G401 (cell line): ENCODE measurements at places on chromosomes 12 and 14. TPM values are rescaled to one million over a fixed set of nuclear protein-coding genes. Genes with fewer than 3 reads are reported as not detected.

- DNase-seq = no peak
These were observed 161.9 kb upstream of the RASSF8 start for GRCh38 chr12:25796523-25797000.

The XPOT gene
- 50.5 and 69.4 TPM in 2 replicates for total RNA-seq

DNA sequence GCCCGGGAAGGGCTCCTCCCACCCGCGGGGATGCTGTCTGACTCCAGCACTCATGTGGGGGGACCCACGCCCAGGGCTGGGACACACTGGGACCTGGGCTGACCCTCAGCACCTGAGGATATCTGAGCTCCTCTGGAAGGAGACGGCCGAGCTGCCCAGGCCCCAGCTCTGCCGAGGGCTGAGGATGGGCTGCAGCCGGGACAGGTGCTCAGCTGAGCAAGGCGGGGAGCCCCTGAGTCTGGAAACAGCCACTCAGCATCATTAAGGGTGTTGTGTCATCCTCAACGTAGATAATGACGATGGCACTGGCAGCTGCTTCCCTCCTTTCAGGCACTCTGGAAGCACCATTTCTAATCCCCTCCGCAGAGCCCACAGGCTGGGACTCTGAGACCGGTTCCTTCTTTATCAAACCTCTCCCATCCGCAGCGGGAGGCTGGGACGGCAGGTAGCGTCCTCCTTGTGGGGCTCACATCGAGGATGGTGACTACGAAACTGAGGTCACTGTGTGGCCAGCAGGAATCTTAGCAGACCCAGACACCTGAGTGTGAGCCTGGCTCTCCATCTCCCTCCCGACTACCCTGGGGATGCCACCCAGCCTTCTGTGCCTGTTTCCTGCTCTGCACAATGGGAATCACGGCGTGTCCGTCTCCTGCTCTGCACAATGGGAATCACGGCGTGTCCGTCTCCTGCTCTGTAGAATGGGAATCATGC is 26.7 kb upstream of the SFSWAP start:
- DNase-seq = no peak

DNA sequence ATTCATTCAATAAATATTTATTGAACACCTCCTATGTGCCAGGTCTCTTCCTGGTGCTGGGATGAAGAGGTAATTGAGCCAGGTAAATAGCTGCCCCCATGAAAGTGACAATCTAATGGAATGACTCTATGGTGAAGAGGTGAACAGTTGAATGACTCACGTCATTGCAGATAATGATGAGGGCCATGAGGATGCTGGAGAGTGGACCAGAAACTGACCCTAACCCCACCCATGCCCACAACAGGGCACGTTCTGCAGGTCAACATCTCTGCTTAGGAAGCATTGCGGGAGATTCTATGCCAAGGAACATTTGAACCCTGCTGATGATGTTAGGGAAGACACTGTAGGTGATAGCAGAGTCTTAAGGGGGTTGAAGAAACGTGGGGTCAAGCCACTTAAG is 788.9 kb upstream of the TBX3 start:
- DNase-seq = no peak

DNA sequence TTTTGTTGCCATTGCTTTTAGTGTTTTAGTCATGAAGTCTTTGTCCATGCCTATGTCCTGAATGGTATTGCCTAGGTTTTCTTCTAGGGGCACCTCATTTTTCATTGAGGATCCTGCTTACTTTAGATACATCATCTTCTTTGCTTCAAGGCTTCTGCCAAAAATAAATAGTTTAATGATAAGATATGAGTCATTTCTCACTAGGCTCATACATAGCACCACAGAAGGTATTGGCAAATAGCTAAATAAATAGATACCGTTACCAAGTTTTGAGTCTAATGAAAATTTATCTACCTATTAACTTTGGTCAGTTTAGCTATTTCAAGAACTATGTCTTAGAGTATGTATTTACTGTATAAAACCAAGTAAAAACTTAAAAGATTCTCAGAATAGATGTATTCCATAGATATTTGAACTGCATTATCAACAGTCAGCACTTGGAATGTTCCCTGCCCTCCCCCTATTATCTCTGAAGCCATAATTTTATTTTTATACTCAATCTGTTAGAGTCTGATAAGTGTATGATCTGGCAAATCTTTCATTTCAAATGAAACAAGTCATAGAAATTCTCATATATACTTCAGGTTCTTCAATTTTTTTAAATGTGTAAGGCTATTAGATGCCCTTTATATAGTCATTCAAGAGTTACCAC is 310.2 kb downstream of the CCDC91 start:
- no peak for DNase-seq

GRCh38 chr14:59998564-59998963 is 78.6 kb downstream of the LRRC9 start:
- no peak for DNase-seq

The TMEM121 gene
- total RNA-seq = 23.8 and 39.1 TPM in 2 replicates

GRCh38 chr12:68317047-68317667 is 15.0 kb downstream of the MDM1 start:
- DNase-seq = peak; percentile 49

DNA sequence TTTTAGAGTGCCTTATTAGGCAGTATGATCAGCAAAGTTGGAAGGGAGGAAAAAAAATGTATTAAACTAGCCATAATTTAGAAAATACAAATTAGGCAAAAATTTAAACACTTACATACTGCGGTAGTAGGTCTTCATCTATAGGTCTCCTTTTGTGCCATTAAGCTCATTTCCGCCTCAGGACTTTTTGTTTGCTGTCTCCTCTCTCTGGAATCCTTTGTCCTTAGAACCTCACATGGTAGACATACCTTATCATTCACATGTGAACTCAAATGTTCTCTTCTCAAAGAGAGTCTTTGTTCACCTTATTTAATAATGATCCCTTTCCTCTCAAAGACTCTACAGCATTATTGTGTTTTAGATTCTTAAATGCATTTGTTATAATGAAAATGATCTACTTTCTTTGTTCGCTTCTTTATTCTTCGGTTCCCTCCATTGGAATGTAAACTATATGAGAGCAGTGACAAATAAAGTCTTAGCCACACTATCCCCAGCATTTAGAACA is 14.7 kb downstream of the FANCM start:
- DNase-seq = no peak

The IAPP gene
- total RNA-seq = not detected in 2 replicates

DNA sequence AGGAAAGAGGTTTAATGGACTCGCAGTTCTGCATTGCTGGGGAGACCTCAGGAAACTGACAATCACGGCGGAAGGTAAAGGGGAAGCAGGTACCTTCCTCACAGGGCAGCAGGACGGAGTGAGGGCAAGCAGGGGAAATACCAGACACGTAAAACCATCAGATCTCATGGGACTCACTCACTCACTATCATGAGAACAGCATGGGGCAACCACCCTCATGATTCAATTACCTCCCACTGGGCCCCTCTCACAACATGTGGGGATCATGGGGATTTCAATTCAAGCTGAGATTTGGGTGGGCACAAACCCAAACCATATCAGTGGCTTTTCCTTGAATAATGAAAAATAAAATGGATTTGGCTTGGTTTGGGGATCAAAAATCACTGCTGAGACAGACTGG is 380.5 kb downstream of the VRK1 start:
- DNase-seq = no peak

DNA sequence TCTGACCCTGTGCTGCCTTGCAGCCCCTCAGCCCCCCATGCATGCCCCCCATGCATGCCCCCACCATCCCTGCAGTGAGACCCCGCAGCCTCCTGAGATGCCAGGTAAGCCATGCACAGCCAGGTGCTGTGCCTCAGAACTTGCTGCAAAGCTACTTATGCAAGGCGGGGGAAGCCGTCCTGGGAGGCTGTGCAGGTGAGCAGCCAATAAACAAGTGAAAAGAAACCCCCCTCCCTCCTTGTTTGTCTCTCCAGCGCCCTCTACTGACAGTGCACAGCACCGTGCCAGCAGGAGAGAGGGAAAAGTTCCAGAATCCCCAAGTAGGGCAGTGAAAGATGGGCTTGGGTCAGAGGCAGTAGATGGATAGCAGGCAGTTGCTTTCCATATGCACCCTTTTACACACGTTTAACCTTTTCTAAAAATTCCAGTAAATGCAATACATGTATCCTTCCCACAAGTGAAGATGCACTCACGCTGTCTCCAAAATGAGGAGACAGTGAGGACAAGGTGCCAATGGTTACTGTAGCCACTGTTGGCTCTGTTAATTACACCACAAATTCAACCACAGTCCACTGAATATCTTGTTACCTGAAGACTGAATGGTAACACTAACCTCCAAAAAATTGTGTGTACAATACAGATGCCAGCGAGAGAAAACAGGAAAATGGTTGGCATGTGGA is 18.0 kb downstream of the TNFAIP2 start:
- peak; percentile 34 for DNase-seq

The CABP1 gene
- total RNA-seq = 0.86 TPM in 1 of 2 replicates, not detected in the other

The FOXM1 gene
- total RNA-seq = 18.8 and 36.1 TPM in 2 replicates

GRCh38 chr12:75705749-75706711 is 194.6 kb upstream of the KRR1 start:
- DNase-seq = no peak

The STON2 gene
- 0.10 TPM in 1 of 2 replicates, not detected in the other for total RNA-seq

- peak; percentile 4 for DNase-seq
These were observed 69.3 kb downstream of the SERPINA3 start for GRCh38 chr14:94681300-94682060.

The BTBD7 gene
- 9.4 and 12.7 TPM in 2 replicates for total RNA-seq

DNA sequence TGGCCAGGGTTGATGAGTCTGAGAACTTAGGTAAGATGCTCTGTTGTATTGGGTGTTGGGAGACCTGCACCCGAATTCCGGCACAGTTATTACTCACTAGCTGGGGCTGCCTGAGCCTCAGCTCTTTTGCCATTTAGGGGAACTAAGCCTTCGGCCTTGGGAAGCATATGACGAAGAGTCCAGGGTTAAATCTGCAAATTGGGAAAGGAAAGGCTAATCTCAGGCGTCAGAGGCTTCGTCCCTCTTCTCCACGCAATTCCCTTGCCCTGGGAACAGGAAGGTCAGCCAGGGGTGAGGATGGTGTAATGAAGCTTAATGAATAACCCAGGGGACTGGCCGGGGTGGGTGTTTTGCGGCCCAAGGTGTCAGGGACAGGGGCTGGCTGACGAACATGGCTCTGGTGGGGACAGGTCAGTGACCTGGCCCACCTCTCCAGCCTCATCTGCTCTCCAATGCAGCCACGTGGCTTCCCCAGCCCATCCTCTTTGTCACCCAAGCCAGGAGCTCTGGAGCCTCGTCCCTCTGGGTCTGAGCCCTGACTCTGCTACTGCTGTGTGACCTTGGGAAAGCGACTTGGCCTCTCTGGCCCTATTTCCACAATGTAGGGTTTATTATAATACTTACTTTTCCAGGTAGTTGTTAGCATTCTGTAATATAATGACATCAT is 3.8 kb upstream of the SDSL start:
- DNase-seq = no peak

GRCh38 chr12:76455582-76456345 is 103.8 kb downstream of the OSBPL8 start:
- DNase-seq = peak; percentile 72

The SLC7A8 gene
- total RNA-seq = 14.5 and 15.9 TPM in 2 replicates

DNA sequence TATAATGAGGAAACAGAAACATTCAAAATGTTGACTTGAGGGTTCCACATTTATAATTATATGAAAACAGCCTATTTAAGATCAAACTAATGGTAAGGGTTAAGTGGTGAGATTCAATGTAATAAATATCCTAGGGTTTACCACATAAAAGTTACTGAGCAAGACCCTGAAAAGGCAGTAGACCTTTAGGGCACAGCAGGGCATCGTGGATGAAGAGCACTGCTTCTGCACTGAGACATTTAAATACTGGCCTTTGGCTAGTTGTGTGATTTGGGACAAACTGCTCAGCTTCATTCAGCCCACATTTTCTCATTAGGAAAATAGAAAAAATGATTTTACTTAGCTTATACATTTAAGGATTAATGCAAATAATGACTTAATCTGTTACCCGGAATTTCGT is 42.0 kb downstream of the CNTN1 start:
- DNase-seq = peak; percentile 35

The KCNH3 gene
- 1.7 TPM in 2 replicates for total RNA-seq

DNA sequence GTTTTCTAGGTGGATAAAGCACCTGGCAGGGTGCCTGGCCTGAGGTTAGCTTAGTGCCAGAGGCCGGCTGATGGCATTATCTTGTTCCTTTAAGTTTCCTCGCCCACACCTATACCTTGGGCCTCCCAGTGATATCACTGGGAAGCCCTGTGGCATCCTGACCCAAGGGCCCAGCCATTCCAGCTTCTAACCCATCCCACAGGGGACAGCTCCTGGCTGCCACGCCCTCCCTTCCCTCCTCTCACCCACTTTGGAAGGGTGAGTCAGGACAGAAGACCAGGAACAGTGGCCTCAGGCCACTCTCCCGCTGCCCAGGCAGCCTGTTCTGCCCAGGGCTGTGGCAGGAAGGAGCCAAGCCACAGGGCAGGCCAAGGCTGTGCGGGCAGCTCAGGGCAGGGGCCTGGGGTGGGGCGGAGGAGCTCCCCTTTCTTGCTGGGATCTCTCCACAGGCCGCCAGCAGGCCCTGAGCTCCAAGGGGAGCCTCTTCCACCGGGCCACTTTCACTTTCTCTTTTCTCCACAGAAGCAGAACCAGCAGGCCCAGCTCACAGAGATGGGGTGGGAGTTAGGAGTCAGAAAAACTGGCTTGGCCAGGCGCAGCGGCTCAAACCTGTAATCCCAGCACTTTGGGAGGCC is 75.1 kb downstream of the IRF2BPL start:
- DNase-seq = no peak

The FAM90A1 gene
- total RNA-seq = not detected in 2 replicates

The PIWIL1 gene
- total RNA-seq = 0.74 and 2.6 TPM in 2 replicates

DNA sequence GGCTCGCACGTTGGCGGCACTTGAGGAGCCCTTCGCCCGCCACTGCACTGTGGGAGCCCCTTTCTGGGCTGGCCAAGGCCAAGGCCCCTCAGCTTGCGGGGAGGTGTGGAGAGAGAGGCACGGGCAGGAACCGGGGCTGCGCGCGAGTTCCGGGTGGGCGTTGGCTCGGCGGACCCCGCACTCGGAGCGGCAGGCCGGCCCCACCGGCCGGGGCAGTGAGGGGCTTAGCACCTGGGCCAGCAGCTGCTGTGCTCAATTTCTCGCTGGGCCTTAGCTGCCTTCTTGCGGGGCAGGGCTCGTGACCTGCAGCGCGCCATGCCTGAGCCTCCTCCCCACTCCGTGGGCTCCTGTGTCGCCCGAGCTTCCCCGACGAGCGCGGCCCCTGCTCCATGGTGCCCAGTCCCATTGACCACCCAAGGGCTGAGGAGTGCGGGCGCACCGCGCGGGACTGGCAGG is 71.6 kb upstream of the CNTN1 start:
- DNase-seq = no peak

The AQP6 gene
- total RNA-seq = 0.37 and 1.6 TPM in 2 replicates

GRCh38 chr12:39237004-39237403 is 205.9 kb downstream of the KIF21A start:
- no peak for DNase-seq

GRCh38 chr12:130339951-130340350 is 2.3 kb downstream of the PIWIL1 start:
- no peak for DNase-seq
